ENCODE measurements at places on chromosomes 13 and 19.

GRCh38 chr19:58261968-58262921 is 16.5 kb upstream of the ZNF8 start:
- DNase-seq = peak; percentile 18

- no peak for DNase-seq
Observed at GRCh38 chr13:73677048-73677601, 457.1 kb downstream of the KLF12 start.

DNA sequence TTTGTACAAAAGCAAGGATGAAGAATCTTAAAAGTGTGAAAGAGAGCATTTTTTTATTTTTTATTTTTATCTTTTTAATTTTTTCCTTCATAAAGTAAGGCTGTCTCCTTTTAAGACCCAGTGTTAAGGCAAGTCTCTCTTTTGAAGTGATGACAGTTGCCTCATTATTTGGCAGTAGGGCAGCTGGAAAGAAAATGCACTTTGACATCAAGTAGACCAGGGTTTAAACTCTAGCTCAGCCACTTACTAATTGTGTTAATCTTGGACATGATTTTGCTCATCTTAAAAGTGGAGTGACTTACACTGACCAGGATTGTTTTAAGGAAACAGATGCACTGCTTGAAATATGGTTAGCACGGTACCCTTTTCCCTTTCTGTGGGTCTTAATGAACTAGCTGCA is 18.5 kb downstream of the GPALPP1 start:
- DNase-seq = no peak

DNA sequence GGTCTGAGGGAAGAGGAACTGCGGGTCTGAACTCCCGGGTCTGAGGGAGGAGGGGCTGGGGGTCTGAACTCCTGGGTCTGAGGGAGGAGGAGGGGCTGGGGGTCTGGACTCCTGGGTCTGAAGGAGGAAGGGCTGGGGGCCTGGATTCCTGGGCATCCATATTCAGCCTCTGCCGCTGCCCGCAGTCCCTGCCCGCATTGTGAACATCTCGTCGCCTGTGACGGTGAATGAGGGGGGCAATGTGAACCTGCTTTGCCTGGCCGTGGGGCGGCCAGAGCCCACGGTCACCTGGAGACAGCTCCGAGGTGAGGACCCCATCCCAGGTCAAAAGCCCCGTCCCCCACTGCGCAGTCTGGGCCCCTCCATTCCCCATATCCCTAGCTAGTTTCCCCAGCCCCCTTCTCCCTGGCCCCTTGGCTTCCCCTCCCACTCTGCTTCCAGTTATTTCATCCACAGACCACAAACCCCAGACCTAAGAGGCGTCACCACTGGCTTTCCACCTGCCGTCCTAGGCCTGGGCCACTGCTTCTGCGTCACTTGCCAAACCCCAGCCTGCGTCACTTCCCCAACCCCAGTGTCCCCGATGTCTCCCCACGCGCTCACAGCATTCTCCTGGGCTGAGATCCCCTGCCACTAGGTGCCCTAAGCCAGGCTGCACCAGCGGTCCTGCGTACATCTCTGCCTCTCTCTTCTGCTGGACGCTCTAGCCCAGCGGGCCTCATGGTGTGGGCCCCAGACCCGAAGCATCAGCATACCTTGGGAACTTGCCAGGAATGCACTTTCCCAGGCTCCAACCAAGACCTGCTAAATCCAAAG is 13.9 kb downstream of the IGLON5 start:
- no peak for DNase-seq

All from GM12865 (cell line).